ENCODE measurements at places on chromosomes 12 and 14.

GRCh38 chr12:90028635-90029051 is 320.0 kb upstream of the ATP2B1 start:
- no peak for DNase-seq

DNA sequence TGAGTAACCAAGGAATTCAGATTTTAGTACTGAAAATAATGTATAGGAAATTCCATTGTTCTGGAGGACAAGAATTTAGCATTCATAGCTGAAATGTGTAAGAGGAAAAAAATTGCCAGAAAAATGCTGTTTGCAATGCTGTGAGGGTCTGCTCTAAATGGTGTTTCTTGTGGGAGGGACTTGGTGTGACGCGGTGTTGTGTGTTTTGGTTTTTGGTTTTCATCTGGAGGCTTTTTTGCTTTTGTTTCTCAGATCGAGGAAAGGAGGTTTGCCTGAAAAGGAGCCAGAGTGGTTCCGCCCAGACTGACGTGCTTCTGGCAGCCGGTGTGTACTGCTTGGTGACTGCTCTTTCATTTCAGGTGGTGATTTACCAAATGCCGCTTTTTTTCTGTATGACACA is 211.8 kb upstream of the HMGA2 start:
- DNase-seq = no peak

DNA sequence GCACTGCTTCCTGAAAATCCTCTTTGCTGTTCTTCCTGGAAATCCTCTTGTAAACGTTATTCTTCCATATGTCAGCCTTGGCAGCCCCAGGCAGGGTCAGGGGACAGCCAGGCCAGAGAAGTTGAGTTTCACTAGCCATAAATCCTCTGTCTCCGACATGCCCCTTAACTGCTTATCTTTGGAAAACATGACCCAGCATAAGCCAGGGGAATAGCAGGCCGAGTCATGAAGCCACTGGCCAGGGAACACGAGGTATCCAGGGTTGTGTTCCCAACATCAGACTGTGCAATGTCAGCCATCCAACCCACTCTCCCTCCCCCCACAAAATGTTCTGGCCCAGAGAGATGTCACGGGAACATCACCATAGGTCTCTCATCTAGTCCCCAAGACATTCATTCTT is 453.9 kb downstream of the MED13L start:
- no peak for DNase-seq

DNA sequence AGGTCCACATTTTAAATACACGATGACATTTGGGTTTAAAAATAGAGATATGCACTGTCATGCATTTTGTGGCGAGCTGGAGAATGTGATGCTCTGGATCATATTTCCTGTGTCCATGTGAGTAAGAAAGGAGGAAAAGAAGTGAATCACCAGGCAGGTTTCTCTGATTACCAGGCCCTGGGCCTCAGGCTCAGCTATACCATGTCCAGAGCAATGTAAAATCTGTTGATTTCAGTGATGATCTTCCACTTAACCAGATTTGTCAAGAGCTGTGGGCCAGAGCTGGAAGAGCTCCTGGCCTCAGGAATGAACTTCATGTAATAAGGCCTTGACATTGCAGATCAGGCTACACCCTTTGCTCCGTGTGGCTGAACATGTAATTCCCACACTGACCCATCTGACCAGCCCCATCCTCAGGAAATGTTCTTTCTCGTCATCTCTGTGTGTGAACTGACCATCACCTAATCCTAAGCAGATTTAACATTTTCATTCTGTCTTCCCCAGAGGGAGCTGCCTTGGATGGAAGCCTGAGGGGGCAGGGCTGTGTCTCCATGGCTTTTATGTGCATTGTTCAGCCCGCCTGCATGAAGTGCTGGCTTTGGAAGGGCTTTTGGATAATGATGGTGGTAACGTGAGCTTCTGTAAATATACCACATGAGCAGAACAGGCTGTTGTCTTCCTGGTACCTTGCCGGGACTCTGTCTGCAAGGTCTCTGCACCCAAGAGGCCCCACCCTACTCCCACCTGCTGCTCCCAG is 54.5 kb downstream of the CRACR2A start:
- no peak for DNase-seq

- DNase-seq = no peak
Measured at GRCh38 chr12:44155358-44155757, 319.5 kb downstream of the TMEM117 start.

DNA sequence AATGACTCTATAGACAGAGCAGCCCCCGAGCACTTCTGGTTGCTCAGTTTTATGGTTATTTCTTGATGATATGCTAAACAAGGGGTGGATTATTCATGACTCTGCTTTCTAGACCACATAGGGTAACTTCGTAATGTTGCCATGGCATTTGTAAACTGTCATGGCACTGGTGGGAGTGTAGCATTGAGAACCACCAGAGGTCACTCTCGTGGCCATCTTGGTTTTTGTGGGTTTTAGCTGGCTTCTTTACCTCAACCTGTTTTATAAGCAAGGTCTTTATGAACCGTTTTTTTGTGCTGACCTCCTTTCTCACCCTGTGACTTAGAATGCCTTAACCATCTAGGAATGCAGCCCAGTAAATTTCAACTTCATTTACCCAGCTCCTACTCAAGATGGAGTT is 1036.2 kb upstream of the FLRT2 start:
- DNase-seq = no peak

DNA sequence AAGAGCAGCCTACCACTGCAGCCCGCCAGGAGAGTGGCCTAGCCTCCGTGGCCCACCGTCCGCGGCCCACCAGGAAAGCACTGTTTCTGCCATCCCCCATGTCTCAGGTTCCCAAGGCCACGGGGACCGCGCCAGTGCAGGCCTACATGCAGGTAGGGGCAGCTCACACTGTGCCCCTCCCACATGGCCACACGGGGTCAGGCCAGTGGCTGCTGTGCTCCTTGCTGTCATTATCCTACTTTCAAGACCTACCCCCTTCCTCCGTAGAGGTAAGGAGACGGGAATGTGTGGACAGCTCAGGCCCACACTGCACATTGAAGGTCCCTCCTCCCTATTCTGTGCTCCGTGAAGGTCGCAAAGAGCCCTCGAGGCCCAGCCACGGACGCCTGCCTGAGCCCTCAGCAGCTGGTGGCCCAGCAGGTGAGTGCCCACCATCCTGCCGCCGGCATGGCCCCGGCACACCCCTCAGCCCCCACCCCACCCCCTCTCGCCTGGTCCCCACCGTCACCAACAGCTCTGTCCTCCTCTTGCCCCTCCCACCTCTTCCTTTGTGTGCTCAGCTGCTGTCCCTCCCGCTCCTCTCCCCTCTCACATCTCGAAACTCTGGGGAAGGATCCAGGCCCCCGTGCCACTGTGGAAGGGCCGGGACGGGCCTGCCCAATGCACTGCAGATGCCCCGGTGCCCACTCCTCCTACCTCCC is 10.0 kb downstream of the DDX51 start:
- no peak for DNase-seq

DNA sequence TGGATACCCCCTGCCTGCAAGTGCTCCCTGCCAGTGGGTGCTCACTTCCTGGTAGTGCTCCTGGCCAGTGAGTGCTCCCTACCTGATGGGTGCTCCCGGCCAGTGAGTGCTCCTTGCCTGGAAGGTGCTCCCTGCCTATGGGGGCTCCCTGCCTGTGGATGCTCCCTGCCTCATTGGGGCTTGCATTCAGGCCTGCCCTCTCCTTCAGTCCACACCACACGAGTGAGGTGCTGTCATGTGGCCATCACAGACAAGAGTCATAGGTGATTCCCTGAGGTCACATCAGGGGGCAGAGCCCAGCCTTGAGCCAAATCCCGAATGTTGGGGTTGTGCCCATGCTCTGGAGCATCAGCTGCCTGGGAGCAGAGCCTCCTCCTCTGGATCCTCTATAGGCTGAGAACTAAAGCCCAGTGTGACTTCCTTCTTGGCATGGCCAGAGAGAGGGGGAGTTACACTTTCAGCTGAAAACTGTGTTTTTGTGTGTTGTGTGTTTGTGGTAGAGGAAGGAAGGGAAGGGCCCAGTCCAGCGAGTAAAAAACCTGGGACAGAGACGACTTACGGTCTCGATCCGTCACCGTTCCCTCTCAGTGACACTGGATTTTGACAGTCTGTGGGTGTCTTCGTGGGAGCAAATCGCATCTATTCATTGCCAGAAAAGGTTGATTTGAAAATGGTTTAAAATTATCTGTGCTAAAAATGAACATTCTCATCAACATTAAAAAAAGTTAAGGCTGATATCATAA is 136.0 kb downstream of the ADGRD1 start:
- DNase-seq = no peak

DNA sequence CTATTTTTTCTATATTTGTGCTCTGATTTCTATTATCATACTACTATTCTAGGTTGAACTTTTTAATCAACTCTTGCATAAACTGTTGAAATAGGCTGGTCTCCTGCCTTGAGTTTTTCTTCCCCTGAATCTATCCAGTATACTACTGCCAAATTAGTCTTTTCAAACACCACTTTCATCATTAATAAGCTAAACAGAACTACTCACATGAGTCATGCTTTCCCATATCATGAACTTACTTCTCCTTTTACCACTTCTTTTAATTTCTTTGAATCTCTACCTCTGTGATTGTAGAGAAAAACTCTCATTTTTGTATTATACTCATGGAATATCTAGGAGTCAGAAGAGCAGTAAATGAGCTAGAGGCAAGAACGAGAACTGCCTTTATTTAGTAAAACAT is 340.3 kb upstream of the PDE3A start:
- DNase-seq = no peak

- DNase-seq = no peak
Measured at GRCh38 chr14:68704736-68705720, 87.8 kb downstream of the ZFP36L1 start.

GRCh38 chr14:46574221-46574977 is 77.2 kb downstream of the RPL10L start:
- no peak for DNase-seq

- no peak for DNase-seq
Measured at GRCh38 chr14:100450049-100450448, 126.9 kb downstream of the SLC25A47 start.

DNA sequence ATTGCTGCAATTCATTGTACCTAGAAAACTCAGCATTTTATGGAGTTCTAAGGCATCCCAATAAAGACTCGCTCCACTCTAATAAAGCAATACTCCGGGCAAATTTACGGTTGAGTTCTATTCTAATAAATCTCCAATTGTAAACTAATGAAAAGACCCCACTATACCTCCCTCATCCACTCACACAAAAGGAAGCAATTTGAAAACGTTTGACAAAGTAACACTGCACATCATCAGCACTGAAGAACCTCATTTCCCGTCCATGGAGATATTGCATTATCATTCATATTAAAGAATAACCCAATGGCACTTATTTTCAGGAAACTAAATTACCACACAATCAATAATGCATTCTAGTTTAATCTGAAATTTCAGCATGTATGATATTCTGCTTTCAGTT is 111.0 kb upstream of the LMO3 start:
- no peak for DNase-seq
